ENCODE measurements at places on chromosomes 1 and 21.

GRCh38 chr1:171344473-171344820 lies 30.5 kb downstream of the FMO4 start:
- no peak for DNase-seq

DNA sequence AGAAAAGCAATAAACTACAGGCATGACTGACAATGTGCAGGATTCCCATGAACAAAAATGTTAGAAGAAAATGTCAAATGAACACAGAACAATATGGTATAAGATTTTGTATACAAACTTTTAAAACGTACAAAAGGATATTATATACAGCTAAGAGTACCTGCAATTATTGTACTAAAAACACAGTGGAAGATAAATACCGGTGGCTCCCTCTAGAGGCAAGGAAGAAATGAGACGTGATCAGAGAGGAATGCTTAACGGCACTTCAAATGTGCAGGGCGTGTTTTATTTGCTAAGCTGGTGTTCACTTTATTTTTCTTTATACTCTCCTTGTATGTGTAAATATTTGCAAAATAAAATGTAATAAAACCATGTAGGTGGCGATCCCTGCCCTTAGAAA lies 191.8 kb upstream of the SAMSN1 start:
- DNase-seq, result peak; percentile 2

DNA sequence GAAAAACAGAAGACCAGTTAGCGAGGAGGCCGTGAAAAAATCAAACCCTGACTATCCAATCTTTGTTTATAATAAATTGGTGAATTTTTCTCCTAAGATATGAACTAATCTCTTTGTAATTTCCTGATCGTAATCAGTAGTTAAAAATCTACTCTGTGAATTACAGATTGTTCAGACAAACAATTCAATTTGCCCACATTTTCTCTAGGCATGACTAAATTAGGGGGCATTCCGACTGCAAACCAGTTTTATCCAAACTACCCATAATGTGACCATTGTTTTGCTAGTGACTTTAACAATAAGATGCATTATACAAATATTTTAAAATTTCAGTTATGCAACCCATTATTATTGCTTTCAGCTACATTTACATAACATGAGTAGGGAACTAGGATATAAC lies 546.9 kb upstream of the ADAMTS5 start:
- no peak for DNase-seq

GRCh38 chr1:204149635-204150565 lies 1.9 kb downstream of the ETNK2 start:
- no peak for DNase-seq

GRCh38 chr21:15343066-15343465 lies 278.3 kb upstream of the NRIP1 start:
- DNase-seq, result no peak

DNA sequence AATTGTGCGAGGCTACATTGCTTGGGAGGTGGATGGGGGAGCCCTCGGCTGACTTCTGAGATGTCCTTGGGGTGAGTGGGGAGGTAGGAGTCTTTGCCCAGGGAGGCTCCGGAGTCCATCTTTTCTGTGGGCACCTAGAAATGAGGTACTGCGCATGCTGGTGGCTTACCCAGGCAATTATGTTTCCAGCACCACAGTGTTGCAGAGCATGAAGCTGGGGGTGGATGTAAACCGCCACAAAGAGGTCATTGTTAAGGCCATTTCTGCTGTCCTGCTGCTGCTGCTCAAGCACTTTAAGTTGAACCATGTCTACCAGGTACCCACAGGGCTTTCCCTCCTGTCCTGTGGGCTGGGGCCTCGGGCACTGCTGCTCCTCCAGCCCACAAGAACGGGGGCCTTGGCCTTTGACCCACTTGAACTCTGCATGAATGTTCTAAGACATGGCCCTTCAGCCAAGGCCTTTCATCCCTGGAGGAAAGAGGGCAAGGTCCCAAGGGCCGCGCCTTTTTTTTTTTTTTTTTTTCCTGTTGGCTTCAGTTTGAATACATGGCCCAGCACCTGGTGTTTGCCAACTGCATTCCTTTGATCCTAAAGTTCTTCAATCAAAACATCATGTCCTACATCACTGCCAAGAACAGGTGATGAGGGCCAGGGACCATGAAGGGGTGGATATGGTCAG lies 14.6 kb downstream of the STRIP1 start:
- DNase-seq, result no peak

- DNase-seq, result no peak
Observed at GRCh38 chr1:5753549-5754421, 238.4 kb downstream of the NPHP4 start.

DNA sequence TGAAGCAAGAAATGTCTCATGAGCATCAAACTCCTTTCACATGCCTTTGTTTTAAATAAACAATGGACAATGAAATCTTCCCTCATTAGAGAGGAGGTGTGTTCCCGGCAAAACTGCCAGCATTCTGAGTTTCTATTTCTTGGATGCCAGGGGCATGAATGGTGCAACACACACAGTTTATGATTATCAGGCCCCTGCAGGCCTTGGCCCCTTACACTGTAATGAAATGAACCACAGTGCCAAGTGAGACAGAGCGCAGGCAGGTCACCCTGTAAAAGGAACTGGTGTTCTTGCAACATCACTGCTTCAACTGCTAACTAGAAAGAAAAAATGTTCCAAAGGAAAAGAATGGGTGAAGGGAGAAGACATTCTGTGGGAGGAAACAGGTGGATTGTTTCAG lies 3.8 kb upstream of the PIGC start:
- DNase-seq, result no peak

GRCh38 chr1:40755067-40755466 lies 28.5 kb upstream of the KCNQ4 start:
- DNase-seq, result no peak

GRCh38 chr1:60841116-60842046 lies 241.0 kb upstream of the NFIA start:
- DNase-seq, result no peak

- DNase-seq, result no peak
Observed at GRCh38 chr21:38995731-38996130, 187.5 kb downstream of the PSMG1 start.

DNA sequence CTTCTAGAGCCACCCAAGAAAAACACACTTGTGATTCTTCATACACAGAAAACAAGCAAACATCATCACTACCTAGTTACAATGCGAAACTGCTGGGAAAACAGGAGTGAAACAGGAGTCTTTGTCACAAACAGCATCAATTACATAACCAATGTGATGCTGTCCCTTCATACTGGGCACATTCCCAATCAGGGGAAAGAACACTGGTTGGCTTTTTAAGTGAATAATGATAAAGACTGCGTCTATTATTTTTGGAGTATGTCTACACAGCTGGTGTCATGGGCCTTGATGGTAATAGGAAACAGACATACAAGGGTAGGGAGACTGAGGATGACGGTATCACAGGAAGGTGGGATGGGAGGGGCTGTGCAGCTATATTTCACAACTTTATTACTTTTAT lies 43.3 kb downstream of the SIPA1L2 start:
- no peak for DNase-seq

GRCh38 chr1:230982696-230983095 lies 3.8 kb downstream of the ARV1 start:
- DNase-seq, result no peak

GRCh38 chr1:54542120-54542961 lies 5.7 kb upstream of the ACOT11 start:
- peak; percentile 32 for DNase-seq

DNA sequence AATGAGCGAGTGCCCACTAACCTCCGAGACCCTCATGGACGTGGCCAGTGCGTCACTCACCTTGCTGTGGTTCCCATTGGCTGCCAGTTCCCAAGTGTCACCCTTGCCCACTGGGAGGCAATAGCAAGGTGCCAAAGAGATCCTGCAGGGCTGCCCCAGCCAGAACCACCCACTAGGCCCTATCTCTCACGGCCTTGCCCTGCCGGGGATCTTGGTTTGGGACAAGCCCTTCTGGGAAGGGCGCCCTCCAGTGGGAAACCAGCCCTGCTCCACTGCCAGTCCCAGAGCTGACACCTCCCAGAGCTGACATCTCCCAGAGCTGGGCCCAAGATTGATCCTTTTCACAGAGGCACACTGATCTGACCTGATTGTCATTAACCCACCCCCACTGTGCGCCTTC lies 2.1 kb upstream of the SELENON start:
- DNase-seq, result no peak

- no peak for DNase-seq
Observed at GRCh38 chr1:219541946-219542345, 71.0 kb downstream of the ZC3H11B start.

GRCh38 chr1:65953170-65953569 lies 160.5 kb downstream of the PDE4B start:
- DNase-seq, result no peak

DNA sequence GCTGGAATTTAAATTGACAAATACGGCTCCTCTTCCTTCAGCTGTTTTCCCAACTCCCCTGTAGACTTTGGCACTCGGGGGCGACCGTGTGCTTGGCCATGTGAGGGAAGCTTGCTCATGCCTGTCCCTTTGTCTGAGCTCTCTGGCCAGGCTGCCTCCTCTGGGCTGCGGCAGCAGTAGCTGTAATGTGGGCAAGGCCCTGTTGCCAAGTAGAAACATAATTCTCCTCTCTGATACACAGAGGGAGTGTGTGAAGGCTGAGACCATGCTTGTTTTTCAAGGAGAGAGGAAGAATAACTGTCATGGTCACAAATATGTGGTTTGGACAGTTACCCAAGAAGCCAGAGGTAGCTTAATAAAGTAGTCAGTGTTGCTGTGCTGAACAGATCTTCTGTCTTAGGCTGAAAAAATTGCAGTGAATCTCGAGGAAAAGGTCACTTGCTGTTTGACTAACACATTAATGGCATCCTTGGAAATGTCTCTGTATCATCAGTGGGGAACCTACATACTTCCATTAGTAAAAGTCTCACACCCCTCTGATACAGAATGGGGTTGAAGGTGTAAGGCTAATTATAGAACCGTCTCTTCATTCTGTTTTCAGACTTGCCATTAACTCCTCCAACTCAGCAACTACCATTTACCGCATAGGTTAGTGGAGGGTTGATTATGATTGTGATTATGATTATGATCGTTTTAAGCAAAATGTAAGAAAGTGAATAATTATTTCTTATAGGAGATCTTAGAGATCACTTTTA lies 94.6 kb downstream of the TGFB2 start:
- DNase-seq, result no peak

GRCh38 chr1:50424045-50424883 lies 1.0 kb upstream of the DMRTA2 start:
- no peak for DNase-seq

- no peak for DNase-seq
Observed at GRCh38 chr1:5734414-5734813, 257.8 kb downstream of the NPHP4 start.

DNA sequence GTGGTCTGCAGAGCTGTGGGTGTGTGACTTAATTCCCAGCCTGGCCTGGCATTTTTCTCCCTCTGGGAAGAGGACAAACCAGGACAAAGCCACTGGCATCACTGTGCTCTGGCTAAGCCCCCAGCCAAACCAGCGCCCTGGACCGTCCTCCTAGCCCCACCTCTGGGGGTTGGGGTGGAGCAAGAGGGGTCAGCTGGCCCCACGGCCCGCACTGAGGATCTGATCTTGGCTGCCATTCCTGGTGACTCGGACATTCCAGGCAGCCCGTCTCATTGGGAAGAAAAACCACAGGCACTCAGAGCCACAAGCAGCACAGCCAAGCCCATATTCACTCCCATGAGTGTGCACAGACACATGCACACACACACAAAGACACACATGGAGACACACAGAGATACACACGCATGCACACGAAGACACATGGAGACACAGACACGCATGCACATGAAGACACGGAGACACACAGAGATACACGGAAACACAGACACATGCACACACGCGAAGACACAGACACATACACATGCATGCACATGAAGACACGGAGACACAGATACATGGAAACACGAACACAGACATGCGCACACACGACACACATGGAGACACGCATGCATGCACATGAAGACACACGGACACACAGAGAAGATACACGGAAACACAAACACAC lies 2.3 kb upstream of the MXRA8 start:
- DNase-seq, result no peak

GRCh38 chr1:41751804-41752513 lies 166.8 kb downstream of the HIVEP3 start:
- DNase-seq, result no peak

DNA sequence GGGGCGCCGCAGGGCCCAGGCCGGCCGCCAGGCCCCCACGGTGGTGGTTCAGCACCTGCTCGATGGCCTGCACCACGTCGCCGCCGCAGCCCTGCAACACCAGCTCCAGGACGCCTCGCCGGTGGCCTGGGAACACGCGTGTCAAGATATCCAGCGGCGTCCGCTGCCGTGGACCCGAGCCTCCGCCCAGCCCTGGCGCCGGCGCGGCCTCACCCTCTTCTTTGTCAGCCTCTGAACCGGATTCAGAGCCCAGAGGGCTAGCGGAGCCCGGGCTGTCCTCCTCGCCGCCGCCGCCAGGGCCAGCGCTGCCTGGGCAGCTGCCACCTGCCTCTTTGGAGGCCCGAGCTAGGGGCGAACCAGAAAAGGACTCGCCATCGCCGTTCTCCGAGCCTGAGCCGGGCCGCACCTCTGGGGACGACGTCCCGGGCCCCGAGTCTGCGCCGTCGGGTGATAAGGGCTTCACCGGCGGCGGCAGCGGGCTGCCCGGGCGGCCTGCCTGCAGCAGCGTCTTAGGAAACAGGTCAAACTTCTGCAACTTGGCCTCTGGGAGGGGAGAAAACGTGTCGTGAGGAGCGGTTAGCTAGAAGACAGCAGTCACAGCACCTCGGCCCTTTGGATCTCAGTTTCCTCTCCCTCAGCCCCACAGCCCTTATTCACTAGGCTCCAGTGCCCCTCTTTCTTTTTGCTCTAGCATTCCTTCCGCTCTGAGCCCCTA lies 3.9 kb downstream of the DMRTA2 start:
- DNase-seq, result no peak

Measured in activated T-helper 9 cell treated with anti-CD3 and anti-CD28 coated beads, Interleukin-2, amount 50 U/mL, for 16 hours (primary cell).